Activated CD8-positive, alpha-beta memory T cell treated with anti-CD3 and anti-CD28 coated beads, Interleukin-2, amount 50 U/mL, for 4 hours (primary cell): ENCODE measurements at places on chromosomes 4 and X.

- no peak for DNase-seq
Observed at GRCh38 chrX:15376956-15377355, 7.3 kb downstream of the VEGFD start.

DNA sequence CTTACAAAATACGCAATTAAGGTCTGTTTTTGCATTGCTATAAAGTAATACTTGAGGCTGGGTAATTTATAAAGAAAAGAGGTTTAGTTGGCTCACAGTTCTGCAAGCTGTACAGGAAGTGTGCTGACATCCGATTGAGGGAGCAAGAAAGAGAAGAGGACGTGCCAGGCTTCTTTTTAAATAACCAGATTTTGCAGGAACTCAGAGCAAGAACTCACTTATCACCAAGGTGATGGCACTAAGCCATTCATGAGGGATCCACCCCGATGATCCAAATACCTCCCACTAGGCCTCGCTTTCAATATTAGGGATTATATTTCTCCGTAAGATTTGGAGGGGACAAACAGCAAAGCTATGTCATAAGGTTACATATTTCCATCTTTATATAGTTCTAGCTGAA lies 456.7 kb downstream of the GLUD2 start:
- no peak for DNase-seq

GRCh38 chr4:98481167-98481566 lies 177.2 kb downstream of the TSPAN5 start:
- no peak for DNase-seq

- DNase-seq, result no peak
Observed at GRCh38 chr4:155403886-155404285, 27.1 kb upstream of the MAP9 start.

DNA sequence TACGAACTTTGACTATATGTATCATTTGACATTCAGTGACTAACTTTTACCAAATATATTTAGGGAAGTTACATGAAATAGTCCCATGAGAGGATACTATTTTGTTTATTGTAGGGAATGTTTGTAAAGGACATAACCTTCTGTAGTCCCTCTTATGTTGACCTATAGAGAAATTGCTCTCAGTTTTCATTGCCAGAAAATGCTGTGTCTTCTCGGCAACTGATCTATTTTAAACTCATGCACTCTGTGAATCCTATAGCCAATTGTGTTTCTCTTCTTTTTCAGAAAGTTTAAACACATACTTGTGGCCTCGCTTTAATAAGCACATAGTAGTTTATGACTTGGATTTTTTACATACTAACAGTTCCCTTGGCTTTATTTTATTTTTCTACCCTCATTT lies 38.2 kb downstream of the DMP1 start:
- no peak for DNase-seq

- DNase-seq, result no peak
Observed at GRCh38 chr4:81446634-81447033, 25.1 kb downstream of the RASGEF1B start.

GRCh38 chr4:182273191-182273935 lies 30.2 kb downstream of the TENM3 start:
- DNase-seq, result no peak

- DNase-seq, result no peak
Observed at GRCh38 chr4:121800638-121800960, 524 bp upstream of the EXOSC9 start.

DNA sequence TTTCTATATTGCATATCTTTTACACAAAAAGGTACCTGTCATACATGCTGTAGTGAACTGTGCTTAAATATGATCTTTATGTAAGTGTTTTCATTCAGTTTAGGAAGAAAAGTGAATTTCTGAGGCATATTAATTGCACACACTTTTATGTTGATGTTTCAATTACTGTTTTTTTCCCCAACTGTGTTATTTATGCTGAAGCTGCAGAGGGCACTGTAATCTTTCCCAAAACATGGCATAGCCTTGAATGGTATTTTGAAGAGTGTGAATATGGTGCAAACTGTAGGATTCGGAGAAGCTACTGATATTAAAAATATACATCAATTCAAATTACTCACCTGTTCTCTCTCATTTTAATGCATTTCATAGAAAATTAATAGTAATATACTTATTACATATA lies 6.0 kb upstream of the CENPE start:
- no peak for DNase-seq

- no peak for DNase-seq
Observed at GRCh38 chr4:112509243-112510141, 6.5 kb downstream of the NEUROG2 start.

- peak; percentile 36 for DNase-seq
Observed at GRCh38 chrX:49915361-49916222, 6.8 kb upstream of the CLCN5 start.

- no peak for DNase-seq
Observed at GRCh38 chr4:84740057-84740456, 157.1 kb downstream of the CDS1 start.

DNA sequence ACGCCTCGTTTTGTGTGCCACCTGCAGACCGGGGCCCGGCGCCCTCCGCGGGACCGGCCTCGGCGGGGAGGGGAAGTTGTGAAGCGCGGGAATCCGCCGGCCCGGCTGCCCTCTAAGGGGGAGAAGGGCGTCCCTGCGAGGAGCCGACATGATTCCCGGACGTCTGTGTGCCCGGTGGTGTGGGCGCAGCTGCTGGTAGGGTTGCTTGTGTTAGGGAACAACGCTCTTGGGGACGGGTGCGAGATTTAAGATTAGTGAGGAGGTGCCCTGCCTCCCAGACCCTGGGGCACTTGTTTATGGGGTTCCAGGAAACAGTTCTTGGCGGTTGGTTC lies 627 bp downstream of the CDKN2AIP start:
- DNase-seq, result no peak

- no peak for DNase-seq
Observed at GRCh38 chrX:149831473-149831872, 49.5 kb upstream of the MAGEA8 start.

GRCh38 chr4:8331575-8331955 lies 62.0 kb downstream of the HTRA3 start:
- DNase-seq, result no peak

GRCh38 chr4:138627096-138627495 lies 384.9 kb upstream of the SLC7A11 start:
- DNase-seq, result no peak

- DNase-seq, result no peak
Observed at GRCh38 chrX:21384178-21384577, 10.0 kb downstream of the CNKSR2 start.

DNA sequence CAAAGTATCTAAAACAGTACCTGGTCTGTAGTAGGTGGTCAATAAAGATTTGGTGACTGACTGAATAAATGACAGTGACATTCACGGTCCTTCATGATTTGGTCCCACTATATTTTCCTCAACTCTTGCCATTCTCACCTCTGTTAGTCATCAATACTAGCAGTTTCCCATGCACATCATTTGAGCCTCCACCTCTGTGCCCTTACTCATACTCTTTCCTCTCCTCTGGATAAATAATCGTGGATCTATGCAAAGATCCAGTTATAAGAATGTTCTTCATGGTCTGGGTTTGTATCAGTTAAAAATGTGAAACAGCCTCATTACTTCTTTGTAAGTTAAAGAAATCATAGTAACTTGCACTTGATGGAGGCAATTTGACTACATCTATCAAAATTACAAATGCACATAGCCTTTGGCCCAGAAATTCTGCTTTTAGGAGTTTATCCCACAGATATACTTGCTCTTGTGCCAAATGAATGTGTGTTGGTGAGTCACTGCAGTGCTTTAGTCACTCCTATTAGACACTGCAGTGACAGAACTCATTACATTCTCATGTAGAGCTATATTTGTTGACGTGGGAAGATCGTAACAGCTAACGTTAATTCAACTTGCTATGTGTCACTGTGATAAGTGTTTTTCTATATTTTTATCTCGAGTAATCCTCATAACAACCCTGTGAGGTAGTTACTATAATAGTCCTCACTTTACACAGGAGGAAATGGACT lies 121.9 kb upstream of the SMIM10 start:
- no peak for DNase-seq

GRCh38 chr4:80183250-80184052 lies 13.9 kb upstream of the PRDM8 start:
- peak; percentile 48 for DNase-seq

DNA sequence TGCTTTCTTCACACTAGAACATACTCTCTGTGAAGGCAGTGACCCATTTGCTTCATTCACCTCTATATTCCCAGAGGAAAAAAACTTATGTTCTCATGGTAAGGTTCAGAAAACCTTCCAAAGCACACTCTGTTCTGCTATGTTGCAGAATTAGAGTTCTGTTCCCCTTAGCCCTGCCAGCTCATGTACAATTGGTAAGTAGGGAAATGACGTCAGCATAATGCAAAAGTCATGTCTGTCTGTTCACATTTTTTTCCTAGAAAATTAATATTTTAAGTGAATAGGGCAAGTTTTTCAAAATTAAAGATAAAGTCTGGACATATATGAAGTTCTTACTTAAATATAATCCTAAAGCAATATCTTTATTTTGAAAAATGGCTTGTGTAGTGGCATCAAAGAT lies 443.6 kb downstream of the GALNTL6 start:
- DNase-seq, result no peak

GRCh38 chr4:124641715-124642381 lies 70.7 kb downstream of the ANKRD50 start:
- DNase-seq, result no peak

DNA sequence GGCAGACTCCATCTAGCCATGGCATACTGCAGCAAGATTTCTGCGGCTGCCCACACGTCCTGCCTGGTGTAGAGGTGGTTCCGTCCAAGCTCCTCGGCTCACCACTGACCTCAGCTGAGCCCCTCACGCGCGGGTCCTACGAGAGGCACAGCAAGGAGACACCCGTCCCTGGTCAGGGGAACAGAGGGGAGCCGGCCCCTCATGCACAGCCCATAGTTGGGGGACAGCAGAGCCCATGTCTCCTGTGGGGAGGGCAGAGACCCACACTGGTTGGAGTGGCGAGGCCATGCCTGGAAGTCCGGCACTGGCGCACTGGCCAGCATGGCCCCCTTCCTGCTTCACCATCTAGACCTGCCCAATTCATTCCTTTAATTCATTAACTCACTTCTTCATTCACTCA lies 80.8 kb downstream of the HTRA3 start:
- DNase-seq, result no peak

DNA sequence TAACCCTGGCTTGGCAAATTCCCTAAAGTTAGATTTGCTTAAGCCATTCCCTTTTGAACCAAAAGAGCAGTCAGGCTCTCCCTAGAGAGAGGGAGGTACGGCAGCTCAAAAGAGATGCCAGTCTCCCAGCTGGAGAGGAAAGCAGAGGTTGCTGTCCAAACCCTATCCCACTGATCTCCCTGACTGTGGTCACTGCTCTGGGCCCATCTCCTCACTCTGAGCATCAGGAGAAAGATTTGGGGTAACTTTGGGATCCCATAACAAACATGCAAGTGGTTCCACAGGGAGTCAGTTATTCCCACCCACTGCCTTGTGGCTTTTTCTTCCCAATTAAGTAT lies 17.1 kb downstream of the ACSL1 start:
- no peak for DNase-seq

DNA sequence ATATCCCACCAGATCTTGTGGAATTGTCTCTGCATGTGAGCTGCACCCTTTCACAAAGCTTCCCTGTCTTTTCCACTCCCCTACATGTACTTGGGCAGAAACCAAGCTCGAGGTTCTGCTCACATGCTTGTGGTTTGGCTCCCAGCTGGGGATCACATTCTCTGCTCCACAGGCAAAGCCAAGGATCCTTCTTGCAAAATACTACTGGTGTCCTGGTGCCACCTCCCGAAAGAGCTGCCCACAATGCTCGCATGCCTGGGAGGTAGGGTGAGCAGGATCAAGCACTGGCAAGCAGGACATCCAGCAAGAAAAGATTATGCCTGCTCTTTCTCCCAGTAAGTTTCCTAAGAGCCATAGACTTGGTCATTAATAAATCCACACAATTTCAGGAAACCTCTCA lies 45.1 kb upstream of the PPARGC1A start:
- no peak for DNase-seq

GRCh38 chrX:39536211-39536610 lies 561.5 kb downstream of the BCOR start:
- DNase-seq, result no peak

- DNase-seq, result no peak
Observed at GRCh38 chr4:35760807-35761206, 483.5 kb downstream of the ARAP2 start.

GRCh38 chr4:147909225-147909624 lies 177.3 kb downstream of the ARHGAP10 start:
- DNase-seq, result no peak

- DNase-seq, result no peak
Observed at GRCh38 chrX:44747317-44747716, 96.5 kb upstream of the DUSP21 start.

DNA sequence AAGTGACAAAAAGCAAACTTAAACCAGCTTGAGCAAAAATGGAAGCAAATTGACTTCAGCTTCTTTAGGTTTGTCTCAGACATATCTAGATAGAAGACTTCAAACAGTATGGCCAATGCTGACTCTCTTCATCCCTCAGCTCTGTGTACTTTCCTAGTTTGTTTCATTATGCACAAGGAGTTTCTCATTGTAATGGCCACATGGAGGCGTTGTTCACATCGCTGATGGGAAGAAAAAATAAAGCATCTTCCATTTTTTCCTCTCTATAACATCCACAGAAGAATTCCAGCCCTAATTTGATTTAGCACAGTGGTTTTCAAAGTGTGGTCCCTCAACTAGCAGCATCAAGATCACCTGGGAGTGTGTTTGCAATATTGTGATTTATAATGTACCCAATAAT lies 397.5 kb upstream of the PRKX start:
- no peak for DNase-seq

GRCh38 chr4:7988437-7988836 lies 48.8 kb upstream of the AFAP1 start:
- DNase-seq, result no peak

GRCh38 chrX:9349572-9350494 lies 115.0 kb upstream of the TBL1X start:
- no peak for DNase-seq

DNA sequence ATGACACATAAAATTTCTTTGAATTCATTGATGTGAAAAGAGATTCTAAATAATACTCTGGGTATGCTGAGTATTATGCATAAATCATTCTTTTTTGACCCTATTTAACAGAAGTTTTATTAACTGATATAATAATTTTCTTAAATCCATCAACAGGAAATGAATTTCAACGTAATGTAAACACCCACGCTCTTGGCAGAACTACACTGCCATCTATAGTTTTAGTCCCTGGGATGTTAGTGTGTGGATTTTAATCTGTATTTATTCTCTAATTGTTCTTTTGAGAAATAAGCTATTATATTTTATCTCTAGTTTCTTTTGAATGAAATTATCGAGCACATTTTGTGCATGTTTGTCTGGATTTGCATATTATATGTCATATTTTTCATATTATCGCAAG lies 666.8 kb upstream of the NDST4 start:
- no peak for DNase-seq

GRCh38 chr4:128169245-128169644 lies 108.1 kb downstream of the LARP1B start:
- no peak for DNase-seq

- no peak for DNase-seq
Observed at GRCh38 chrX:53050841-53051240, 2.3 kb downstream of the GPR173 start.

GRCh38 chrX:130561930-130562329 lies 160.1 kb downstream of the RBMX2 start:
- DNase-seq, result no peak

GRCh38 chr4:76174216-76174615 lies 26.0 kb upstream of the NUP54 start:
- DNase-seq, result no peak

GRCh38 chr4:167183036-167183435 lies 51.3 kb downstream of the SPOCK3 start:
- no peak for DNase-seq
